ENCODE measurements at places on chromosomes 7 and 10.

DNA sequence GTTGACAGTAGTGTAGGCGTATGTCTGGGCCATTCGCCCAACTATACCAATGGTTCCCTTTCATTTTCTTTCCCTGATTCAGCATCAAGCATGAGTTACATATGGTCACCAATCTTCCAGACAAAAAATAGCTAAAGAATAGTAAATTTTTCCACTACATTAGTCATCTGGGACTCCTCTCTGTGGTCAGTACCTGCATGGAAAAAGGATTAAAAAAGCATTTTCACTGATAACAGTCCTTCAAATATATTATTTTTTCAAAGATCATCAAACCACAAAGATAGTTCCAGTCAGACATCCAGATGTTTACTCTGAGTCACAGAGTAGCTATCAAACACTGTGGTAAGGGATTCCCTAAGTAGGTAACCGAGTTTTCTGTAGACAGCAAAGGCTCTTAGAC is 302.6 kb upstream of the SEMA3D start:
- no peak for DNase-seq

DNA sequence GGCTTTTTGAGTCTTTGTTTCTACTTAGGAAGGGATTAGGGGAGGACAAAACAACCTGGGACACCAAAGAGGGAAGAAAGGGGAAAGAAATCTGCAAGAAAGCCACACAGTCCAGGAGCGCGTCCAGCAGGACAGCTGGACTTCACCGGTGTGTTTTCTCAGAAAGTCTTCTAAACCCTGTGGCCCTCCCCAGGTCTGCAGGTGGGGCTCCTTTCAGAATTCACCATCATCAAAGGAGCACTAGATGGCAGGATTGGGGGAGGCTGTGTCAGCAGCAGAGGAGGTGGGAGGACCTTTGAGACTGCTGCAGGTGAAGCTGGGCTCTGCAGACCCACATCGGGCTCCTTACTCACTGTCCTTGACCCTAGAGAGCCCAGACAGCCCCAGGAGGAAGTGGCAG is 13.9 kb upstream of the DRGX start:
- DNase-seq = no peak

DNA sequence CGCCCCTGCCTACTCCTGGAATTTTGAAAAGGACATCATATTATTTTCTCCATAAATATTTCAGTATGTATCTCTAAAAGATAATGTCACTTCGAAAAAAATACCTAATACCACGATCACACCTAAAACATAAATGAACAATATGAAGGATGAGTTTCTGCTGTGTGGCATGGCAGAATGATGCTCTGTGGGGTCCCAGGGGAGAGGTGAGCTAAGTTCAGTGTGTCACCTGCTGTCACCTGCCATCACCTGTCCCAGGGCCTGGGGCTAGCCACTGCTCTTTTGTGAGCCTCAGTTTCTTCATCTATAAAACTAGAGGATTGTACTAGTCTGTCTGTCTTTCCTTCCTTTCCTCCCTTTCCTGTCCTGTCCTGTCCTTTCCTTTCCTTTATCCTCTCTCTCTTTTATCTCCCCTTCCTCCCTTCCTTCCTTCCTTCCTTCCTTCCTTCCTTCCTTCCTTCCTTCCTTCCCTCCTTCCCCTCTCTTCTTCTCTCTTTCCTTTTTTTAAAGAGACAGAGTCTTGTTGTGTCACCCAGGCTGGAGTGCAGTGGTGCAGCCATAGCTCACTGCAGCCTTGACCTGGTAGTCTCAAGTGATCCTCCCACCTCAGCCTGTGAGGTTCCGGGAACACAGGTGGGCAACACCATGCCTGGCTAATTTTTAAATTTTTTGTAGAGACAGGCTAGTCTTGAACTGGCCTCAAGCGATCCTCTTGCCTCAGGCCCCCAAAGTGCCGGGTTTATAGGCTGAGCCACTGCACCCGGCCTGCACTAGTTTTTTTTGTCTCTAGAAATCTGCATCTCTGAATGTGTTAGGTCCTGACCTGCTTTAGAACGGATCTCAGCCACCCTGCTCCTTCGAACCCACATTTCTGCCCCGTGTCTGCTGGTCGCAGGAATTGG is 43.1 kb downstream of the CUX1 start:
- DNase-seq = no peak

DNA sequence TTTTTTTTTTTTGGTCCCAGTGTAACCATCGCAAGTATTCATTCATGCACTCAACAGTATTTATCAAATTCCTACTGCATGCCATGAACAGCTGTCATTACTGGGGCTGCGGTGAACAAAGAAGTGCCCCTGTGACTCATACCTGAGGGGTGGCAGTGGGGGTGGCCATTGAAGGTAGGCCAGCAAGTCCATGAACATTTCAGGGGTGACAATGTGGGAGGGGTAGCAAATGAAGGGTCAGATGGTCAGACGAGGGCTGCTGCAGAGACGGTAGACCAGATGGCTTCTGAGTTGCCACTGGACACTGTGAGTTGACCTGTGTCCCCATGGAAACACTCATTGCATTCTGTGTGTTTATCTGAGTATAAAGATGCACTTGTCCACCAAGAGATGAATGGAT is 92.5 kb upstream of the PITRM1 start:
- DNase-seq = no peak

DNA sequence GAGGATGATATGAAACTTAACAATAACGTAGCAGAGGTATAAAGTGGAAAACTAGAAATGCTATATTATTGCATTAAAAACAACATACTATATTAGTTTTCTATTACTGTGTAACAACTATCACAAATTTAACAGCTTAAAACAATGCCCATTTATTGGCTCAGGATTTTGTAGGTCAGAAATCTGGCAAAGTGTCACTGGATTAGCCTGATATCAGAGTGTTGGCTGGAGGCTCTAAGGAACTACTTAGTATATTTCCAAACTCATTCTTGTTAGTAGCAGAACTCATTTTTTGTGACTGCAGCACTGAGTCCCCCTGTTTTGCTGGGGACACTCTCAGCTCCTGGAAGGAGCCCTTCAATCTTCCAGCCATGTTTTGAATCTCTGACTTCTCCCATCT is 306.8 kb downstream of the ETV1 start:
- no peak for DNase-seq

- no peak for DNase-seq
Measured at GRCh38 chr10:100740476-100741377, 4.7 kb upstream of the PAX2 start.

GRCh38 chr7:156969972-156970420 is 20.5 kb downstream of the NOM1 start:
- DNase-seq = no peak

GRCh38 chr10:69839696-69840345 is 38.1 kb downstream of the COL13A1 start:
- no peak for DNase-seq

- no peak for DNase-seq
Measured at GRCh38 chr10:74061104-74061503, 63.2 kb downstream of the VCL start.

GRCh38 chr10:103528549-103528948 is 35.0 kb downstream of the NEURL1 start:
- no peak for DNase-seq
